Putamen (tissue), 1 donor: ENCODE measurements at places on chromosomes 4 and X.

- no peak for DNase-seq
These were observed 18.5 kb downstream of the MAGEA9B start for GRCh38 chrX:149568701-149569296.

- peak; percentile 31 for DNase-seq
These were observed 22.1 kb downstream of the PIR start for GRCh38 chrX:15471028-15471427.

DNA sequence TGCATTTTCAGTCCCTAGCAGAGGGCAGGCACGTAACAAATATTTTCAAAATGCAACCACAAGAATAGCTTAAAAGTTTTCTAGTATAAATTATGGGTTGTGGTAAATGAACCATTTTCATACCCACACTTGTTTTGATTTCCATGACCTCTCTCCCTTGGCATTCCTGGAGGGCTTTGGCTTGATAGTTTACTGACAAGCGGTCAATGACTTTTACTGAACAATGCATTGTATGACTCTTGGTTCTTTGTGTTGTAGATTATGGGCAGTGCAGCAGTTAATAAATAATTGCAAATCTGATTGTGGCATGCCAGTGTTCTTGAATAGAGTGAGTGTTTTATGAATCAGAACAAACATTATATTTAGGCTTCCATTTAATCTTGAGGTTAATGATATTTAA, 285.2 kb upstream of the ARX start:
- DNase-seq: no peak

- no peak for DNase-seq
These were observed 6.5 kb upstream of the MRPL1 start for GRCh38 chr4:77856152-77856551.

DNA sequence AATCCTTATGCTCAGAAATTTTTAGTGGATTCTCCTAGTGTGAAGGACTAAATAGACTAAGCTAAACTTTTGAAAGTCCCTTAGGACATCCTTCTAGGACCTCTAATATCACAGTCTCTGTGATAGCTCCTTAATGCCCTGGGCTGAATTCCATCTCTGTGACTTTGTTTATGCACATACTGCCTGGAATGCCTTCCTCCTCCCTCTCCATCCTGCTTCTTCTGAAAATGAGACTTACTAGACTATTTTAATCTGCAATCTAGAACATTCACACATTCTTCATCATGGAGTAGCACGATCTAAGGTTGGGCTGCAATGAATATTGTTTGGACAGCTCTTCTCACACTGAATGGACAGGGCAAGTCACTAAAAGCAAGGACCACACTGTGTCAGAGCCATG, 65.0 kb upstream of the MSX1 start:
- no peak for DNase-seq

DNA sequence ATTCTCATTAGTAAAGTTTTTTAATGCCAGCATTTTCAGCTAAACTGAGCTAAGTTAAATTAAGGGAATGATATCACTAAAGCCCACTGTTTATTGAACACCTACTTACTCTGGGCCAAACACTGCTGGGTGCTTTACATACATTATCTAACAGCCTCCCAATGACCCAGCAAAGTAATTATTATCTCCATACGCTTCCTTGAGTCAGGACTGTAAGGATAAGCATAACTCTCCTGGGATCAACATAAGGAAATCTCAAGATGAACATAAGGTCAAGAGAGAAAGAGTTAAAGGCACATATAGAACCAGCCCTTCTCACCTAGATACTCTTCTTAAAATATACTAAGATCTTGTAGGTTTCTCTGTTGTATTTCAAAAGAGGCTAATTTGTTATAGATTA, 13.7 kb downstream of the BMX start:
- no peak for DNase-seq

DNA sequence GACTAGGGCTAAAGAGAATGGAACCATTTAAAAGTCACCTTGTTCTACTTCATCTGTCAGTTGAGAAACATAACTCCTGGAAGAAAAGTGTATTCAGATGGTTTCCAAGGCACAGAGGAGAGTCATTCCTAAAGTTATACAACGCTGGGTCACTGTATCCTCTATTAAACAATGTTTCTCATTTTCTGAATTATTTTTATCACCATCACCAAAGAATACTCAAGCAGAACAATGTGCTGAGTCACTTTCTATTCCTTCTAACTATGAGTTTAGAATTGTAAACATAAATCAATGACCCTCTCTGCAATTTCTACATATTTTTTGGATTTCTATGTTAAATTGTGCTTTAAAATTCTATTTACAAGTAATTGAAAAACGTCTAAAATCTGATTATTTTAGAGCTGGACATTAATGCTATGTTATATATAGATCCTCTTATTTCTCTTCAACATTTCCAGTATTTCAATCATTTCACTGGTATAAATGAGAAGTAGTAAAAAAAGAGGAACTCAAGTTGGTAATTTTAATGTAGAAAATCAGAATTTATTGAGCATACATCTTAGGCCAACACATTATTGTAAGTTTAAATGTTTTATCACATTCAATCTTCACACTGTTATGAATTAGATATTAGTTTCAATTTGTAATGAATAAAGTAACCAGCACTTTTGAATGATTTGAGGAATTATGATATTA, 7.5 kb downstream of the DTHD1 start:
- no peak for DNase-seq

DNA sequence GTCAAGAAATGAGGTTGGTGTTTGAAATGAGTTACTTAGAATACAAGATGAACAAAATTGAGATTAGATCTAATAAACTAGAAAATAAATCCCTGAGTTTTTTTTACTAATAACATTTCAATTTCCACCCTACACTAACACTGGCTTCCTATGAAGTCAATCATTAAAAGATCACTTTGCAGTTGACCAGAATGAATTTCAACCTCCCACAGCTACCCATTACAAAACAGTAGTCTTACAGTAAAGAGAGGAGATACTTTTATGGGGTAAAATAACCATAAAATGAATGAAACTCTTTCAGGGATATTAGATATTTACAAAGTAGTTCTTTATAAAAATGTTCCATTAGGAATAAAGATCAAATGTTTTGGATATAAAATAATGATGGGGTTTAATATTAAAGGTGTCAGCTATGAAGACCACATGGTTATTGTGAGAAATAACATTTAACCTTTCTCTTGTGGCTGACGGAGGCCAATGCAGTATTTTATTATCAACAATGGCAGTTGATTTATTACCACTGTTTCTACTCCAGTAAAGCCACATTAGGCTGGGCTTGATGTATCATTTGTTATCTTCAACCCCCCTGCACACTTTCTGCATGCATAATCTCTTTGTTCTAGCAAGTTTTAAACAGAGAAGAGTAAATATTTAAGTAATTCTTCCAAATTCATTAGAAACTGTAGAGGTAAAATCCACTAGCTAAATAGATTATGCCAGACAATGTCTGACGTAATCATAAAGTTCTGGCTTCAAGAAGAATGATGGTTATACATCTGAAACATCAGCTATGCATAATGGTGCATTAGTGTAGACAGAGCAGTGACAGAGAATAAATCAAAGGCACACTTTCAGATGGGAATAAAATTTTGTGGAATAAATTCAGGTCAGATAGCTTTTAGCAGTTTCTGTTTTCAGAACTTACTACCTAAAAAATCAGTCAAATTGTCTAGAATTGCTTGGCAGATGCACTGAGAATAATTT, 516.6 kb downstream of the PCDH18 start:
- no peak for DNase-seq

- no peak for DNase-seq
These were observed 696 bp upstream of the FLNA start for GRCh38 chrX:154375156-154375504.

- no peak for DNase-seq
These were observed 34.2 kb downstream of the VCX3A start for GRCh38 chrX:6500719-6501118.

GRCh38 chr4:110344165-110344564, 131.8 kb upstream of the ENPEP start:
- no peak for DNase-seq

DNA sequence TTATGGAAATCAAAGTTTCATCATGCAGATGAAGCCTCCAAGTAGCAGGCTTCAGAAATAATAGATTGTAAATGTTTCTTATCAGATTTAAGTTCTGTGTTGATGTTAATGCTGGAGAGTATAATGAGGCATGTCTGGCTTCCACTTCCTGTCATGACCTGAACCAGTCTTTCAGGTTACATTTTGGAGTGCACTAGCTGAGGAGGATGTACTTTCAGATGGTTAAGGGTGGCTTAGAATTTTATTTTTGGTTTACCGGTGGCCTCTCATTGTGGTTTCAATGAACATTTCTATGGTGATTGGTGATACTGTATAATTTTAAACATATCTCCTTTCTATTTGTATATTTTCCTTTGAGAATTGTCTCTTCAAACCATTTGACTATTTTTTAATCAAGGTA, 890.4 kb downstream of the SH3BGRL start:
- no peak for DNase-seq

GRCh38 chrX:18410038-18410437, 15.4 kb upstream of the CDKL5 start:
- no peak for DNase-seq

DNA sequence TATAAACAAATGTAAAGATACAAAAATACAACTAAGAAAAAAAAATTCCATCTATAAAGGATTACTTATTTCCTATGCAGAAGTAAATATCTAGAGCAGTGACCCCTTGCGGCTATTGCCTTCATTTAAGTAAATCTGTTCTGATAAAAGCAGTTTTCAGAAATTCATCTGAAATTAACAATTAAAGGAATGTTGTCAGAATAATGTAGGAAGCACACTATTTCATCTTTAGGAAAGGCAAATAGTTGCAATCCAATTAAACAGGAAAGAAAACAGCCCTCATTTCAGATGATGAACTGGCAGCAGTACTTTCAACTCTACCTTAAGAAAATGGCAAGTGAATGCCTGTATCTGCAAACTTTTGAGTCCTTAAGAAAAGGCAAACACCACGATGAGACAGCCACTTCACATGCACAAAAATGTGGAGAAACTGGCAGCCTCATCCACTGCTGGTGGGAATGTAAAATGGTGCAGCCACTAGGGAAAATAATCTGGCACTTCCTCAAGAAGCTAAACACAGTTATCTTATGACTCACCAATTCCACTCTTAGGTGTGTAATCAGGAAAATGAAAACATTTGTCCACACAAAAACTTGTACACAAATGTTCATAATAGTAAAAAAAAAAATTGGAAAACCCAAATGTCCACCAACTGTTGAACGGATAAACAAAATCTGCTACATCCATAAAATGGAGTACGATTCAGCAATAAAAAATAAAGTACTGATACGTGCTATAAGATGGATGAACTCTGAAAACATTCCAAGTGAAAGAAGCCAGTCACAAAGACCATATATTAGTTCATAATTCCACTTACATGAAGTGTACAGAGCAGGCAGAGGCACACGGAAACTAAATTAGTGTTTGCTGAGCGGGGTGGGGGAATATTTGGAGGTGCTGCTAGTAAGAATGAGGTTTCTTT, 2.0 kb upstream of the THAP9 start:
- DNase-seq: no peak

GRCh38 chrX:141791856-141792255, 46.3 kb upstream of the MAGEC3 start:
- no peak for DNase-seq

- no peak for DNase-seq
These were observed 199.0 kb upstream of the NUDT6 start for GRCh38 chr4:123121241-123121907.

GRCh38 chr4:29278585-29278984, 1441.6 kb upstream of the PCDH7 start:
- no peak for DNase-seq

DNA sequence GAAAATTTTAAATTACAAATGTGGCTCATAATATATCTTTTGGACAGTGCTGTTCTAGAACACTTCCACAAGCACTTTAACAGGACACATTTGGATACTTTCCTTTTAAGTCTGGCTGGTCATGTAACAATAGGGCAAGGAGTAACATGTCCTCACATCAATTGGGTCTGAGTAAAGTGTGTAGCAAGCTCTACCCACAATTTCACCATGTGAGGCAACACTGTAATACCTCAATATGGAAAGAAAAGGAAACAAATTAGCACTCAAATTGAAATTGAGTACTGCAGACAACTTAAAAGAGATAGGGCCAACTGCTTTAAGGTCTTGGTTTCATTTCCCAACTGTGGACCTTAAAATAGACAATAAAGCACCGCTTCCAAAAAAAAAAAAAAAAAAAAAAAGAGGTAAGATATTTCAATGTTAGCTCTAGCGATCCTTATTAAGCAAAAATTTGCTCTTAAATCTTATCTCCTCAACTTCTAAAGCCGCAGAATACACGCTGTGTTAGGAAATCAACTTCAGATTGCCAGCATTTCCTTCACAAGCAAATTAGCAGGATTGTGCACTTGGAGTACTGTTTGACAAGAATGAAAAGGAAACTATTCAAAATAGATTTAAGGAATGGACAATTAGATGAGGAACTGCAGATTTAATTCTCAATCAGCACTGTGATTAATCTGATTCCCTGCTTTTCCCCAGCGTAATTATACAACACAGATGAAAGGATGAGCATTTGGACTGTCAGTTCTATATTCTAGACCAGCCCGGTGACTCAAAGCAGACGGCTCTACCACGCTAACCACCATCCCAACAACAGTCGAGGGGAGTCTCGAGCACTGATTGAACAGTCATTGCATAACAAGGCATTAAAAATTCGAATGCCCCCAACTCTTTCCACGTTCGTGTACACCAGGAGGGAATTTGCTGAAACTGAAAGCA, 1.6 kb downstream of the CASK start:
- peak; percentile 5 for DNase-seq

DNA sequence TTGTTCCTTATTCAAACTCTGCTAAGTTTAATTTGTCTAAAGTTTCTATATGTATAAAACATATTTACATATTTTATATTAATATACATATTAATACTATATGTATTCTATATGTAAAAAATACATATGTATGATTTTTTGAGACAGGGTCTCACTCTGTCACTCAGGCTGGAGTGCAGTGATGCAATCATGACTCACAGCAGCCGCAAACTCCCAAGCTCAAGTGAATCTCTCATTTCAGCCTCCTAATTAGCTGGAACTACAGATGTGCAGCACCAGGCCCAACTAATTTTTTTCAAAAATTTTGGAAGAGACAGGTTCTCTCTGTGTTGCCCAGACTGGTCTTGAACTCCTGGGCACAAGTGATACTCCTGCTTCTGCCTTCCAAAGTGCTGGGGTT, 684.9 kb downstream of the TRAM1L1 start:
- DNase-seq: no peak

GRCh38 chrX:55816023-55816422, 98.5 kb downstream of the RRAGB start:
- no peak for DNase-seq

GRCh38 chr4:84032372-84032771, 466.7 kb downstream of the NKX6-1 start:
- DNase-seq: no peak

DNA sequence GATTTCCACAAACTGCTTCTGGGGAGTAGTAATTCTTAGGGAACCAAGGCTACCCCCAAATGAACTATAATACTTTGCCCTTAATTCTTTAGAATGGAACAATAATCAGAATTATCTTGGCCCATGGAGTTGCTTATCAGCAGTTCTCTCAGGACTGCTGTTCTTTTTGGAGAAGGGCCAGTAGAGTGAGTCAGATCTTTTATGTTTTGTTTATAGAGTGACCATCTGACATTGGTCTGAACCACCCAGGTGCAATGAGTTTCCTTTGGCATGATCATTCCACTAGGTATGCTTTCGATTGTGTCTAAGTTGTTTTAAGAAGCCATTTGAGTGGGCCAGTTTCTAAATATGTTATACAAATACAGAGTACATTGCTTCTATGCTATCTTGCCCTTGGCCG, 31.8 kb downstream of the PRRG1 start:
- DNase-seq: no peak

- no peak for DNase-seq
These were observed 155.0 kb upstream of the RPS6KA3 start for GRCh38 chrX:20421697-20422096.
